ENCODE measurements at places on chromosomes 3 and 15.
A peak's percentile ranks its signal among the peaks of the same experiment; 100 is the strongest.

- DNase-seq = no peak
Observed at GRCh38 chr15:37788767-37789396, 145.6 kb upstream of the TMCO5A start.

DNA sequence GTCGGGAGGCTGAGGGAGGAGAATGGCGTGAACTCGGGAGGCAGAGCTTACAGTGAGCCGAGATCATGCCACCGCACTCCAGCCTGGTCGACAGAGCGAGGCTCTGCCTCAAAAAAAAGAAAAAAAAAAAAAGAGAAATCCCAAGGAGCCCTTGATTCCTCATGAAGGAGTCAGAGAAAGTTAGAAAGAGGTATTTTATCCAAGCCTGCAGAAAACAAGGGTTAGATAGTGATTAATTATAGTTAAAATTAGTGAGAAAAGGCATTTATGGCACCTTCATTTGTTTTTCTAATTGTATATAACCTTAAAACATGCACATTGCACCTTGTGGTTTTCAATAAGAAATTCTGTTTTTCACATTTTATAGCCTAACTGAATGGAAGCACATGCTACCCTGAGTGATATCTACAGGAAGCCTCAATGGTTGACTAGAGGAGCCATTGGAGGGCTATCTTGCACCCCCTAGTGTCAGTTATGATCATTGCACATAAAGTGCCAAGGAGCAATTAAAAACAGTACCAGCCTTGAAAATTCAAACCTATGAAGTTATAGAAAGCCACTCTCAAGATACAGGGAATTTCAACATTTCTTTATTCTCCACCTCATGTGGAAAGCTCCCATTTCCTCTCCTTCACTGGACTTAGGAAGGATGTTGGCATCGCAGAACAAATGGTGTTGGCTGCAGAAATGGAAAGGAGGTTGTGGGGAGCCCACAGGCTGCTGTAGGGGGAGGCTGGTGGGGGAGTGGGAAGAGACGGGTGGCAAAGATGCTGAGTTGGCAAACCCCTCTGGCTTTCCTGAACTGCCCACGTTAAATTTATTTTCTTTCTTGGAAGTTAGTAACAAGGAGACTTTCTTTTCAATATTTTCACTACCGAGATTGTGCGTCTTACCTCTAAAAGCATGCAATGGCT, 48.5 kb downstream of the ITGA11 start:
- peak; percentile 91 for DNase-seq

- DNase-seq = no peak
Observed at GRCh38 chr3:154776549-154777225, 303.4 kb upstream of the MME start.

DNA sequence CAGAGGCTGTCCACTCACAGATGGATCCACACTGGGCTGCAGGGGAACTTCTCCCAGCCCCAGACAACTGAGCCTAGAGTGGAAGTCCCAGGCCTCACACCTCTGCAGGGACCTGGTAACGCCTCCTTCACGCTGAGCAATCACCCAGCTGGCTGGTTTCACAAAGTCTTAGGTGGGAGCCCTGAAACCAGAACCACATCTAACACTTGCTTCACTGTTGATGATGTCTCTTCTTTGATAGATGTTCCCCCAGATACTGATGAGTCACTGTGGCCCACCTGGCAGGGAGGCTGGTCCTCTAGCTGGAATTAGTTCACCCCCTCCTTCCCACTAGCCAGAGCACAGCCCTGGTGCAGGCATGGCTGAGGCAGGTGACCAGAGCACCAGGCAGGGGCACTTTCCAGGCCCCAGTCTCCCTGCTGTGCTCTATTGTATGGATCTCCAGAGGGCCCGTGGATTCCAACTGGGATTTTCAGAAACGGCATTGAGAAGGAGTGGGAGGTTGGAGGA, 33.5 kb downstream of the MYL3 start:
- no peak for DNase-seq

DNA sequence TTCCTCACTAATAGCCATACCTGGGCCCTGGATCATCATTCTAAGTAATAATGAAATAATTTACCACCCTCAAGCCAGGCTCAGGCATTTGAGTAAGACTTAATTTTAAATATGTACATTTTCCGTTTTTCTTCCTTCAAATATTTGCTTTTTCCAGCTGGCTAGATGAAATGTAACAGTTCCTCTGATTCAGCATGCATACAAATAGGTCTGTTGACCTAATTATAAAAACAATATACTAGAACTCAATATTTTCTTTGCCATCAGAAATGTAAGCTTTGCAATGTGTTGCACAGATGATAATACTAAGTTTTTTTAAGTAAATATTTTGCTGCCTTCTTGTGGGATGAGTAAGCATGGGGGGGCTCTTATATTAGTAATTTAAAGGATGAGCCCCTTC, 91.6 kb downstream of the FEZF2 start:
- DNase-seq = no peak

GRCh38 chr15:80697075-80697685, 2.1 kb downstream of the ABHD17C start:
- no peak for DNase-seq

DNA sequence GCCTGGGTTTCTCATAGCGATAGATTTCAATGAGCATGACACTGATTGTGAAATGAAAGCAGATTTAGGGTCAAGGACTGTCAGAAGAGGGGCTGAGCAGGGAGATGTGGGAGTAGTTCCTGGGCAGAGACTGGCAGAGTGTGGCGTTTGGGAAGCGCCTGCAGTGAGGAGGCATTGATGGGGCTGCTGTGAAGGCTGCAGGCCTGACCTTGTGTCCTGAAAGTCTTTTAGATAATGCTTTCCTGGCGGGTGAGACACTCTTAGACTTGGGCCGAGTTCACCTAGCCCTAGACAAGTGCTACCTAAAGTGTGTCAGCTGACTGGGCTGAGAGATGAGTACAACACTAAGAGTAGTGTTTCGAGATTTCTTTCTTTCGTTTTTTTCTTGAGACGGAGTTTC, 20.7 kb downstream of the USP13 start:
- no peak for DNase-seq

- peak; percentile 97 for DNase-seq
Observed at GRCh38 chr15:66497502-66498455, at the start of gene SNAPC5. TSS of gene SNAPC5 (minus strand) at chr15:66497762. CDS start at chr15:66497731, 31 bp downstream.

DNA sequence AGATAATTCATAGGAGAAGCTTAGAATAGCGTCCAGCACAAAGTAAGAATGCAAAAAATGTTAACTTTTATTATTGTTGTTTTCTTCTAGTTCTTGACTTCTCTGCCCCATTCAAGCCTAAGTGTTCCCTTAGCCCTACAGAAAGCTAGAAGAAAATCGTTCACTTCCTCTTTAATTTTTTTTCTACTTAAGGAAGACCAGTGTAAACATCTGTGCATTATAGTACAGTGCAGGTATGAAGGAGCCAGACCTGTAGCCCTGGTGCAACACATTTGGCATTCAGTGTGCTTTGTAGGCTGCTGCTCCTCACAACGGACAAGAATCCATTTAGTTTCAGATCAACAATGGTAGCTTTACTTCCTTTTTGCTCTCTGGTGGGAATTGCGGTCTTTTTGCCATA, 127.8 kb upstream of the SLC7A14 start:
- no peak for DNase-seq

DNA sequence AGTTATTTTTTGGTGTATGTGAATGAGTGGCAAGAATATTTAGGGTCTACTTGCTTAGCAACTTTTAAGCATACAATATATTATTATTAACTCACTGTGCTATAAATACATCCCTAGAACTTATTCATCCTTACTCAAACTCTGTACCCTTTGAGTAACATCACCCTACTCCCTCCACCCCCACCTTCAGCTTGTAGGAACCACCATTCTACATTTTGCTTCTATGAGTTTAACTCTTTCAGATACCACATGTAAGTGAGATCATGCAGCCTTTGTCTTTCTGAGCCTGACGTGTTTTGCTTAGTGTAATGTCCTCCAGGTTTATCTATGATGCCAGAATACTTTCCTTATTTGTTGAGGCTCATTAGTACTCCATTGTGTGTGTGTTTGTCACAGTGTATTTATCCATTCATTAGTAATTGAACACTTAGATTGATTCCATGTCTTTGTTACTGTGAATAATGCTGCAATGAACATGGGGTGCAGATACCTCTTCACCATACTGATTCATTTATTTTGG, 526.9 kb downstream of the PYDC2 start:
- no peak for DNase-seq

- no peak for DNase-seq
Observed at GRCh38 chr15:62553911-62554563, 389.0 kb upstream of the C2CD4B start.

GRCh38 chr15:75836959-75837334, 6.3 kb upstream of the UBE2Q2 start:
- DNase-seq = peak; percentile 69

DNA sequence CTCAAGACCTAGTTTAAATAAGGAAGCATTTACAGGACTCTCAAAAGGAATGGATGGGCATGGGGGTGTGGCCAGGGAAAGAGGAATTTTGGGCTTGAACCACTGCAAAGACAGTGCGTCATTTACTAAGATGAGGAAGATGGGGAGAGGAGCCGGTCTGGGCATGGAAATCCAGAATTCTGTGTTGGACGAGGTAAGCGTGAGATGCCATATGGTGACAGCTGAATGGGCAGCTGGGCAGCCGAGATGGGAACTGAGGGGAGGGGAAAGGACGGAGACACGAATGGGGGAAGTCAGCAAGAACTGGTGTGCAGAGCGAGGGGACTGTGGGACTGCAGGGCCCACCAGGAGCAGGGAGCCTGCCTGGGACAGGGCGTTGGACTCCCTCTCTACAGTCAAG, 24.2 kb downstream of the TMEM44 start:
- DNase-seq = no peak

DNA sequence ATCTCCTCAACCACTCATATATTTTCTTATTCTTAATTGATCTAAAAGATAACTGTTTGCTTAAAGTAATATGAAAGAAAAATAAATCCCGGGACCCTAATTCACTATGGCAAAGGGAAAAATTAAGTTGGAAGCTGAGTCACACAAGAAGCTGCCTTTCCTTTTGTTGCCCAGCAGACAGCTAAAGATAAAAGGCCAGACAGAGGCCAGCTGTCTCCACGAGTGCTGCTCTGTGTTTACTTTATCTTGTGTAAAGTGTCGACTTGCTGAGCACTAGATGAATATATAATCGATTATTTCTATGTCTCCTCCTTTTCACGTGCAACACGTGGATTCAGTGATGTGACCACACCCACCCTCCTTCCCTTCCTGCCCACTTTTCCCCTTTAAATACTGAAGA, 52.8 kb upstream of the NSMCE3 start:
- DNase-seq = no peak

DNA sequence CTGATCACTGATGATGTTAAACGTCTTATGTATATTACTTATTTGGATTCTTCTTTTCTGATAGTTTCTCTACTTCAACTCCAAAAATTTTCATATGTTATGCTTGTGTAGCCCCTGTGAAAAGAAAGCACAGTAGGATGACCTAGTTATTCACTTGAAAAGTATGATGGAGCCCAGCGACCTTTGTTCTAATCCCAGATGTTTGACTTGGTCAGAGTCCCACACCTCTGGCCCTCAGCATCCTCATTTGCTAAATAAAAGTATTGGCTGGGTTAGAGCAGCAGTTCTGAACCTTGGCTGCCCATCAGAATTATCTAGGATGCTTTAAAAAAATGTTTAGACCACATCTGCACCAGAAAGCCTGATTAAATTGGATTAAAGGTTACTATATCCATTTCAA, 173.7 kb downstream of the ATG7 start:
- no peak for DNase-seq

Measured in inflammatory macrophage treated with lipopolysaccharide for 1 hour (primary cell).